SK-N-SH (cell line): ENCODE measurements at places on chromosomes 4 and X.

DNA sequence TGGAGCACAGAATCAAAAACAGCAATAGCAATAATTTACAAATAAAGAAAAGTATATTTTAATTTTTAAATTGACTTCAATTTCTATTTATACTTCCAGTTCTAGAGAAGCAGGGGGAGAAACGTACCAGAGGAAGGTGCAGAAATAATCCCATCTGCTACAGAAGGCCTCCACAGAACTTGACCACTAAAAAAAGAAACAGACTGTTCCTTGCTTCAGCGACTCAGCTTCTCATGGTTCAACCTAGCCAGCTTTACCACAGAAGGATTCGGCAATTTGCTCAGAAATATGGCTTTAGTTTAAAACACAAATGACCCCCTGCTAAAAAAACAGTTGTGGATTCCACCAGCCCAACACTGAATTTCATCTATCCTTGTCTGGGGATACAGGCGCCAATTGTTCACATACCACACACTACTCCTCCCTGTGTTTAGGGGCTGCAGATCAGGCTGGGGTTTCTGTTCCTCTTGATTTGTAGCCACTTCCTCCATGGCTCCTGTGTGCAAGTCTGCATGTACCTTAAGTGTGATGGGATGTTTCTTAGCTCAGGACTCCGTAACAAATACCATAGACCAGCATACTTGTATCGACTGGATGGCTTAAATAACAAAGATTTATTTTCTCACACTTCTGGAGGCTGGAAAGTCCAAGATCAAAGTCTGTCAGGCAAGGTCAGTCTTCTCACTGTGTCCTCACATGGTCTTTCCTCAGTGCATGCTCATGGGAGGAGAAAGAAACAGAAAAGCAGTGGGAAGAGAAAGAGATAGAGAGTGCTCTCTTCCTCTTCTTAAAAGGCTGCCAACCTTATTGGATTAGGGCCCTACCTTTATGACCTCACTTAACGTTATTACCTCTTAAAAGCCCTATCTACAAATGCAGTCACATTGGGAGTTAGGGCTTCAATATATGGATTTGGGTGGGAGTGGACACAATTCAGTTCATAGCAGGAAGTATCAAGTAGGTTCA, 79.1 kb downstream of the AMOT start:
- DNase-seq, result no peak

DNA sequence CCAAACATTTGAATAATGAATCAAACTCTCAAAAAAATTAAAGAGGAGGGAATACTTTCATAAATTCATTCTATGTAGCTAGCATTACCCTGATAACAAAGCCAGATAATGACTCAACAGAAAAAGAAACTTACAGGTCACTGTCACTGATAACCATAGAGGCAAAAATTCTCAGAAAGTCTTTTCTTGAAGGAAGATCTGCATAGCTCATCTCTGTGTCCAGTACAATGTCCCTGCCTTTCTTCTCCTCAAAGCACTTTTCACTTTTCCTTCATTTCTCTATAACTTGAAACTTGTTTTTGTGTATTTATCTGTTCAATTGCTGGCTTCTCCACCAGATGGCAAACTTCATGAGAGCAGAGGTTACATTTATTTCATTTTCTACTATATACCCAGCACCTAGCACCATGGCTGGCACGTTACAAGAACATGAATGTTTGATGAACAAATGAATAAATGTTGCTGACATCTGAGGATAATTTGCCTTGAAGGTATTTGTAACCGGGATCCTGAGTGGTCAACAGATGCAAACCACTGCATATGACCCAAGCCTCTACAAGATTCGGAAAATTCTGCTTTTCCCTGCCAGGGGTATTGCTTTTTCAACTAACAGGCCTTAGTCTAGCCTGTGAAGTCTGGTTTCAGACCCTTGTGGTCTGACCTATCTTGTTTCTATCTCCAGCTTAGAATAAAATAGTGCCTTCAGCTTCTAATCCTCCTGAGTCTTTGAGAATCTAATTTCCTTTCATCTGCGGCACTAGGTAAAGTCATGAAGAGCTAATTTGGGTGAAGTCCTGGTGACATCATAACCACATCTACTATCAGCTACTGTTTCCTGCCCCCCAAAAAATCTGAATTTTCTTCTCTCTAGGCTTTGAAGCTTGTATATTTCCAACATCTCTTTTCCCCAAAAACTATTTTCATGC, 52.5 kb upstream of the ANTXR2 start:
- no peak for DNase-seq

DNA sequence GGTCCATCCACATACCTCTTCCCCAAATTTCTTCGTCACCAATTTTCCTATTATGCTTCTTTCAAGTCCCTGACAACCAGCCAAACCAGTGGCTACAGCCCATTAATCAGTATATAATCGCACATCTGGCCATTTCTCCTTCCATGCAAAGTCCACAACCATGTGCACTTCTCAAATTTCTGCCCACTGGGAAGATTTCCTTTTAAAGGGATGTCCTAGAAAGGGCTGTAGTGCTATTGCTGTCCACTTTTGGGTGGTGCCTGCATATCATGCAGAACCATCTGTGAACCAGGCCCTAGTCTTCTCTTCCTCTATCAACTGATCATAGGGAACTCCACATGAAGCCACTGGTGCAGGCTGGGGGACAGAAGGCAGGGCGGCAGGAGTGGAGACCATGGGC, 55.2 kb upstream of the MID1IP1 start:
- no peak for DNase-seq

DNA sequence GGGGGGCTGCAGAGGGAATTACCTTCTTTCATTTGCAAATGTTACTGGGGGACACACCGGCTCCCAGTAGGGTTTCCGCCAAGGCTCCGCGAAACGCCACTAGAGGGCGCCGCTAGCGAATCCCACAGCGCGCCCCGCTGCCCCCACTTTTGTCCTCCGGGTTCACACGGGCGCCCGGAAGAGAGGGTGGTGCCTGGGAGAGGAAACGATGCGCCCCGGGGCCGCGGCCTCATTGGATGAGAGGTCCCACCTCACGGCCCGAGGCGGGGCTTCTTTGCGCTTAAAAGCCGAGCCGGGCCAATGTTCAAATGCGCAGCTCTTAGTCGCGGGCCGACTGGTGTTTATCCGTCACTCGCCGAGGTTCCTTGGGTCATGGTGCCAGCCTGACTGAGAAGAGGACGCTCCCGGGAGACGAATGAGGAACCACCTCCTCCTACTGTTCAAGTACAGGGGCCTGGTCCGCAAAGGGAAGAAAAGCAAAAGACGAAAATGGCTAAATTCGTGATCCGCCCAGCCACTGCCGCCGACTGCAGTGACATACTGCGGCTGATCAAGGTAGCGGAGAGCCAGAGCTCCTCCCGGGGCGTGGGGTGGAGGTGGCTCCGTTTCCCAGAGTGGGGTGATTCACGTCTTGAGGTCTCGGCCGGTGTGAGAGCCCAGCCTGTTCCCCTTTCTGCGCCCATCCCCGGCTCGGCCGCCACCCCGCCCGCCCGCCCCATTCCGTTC, at the start of gene SAT1:
Gene SAT1 (plus strand): TSS at position 311 of the 726 bp plus-strand sequence. CDS start 179 bp downstream, at position 490.
- DNase-seq, result peak; percentile 91

GRCh38 chr4:67820903-67821302, 62.9 kb downstream of the TMPRSS11D start:
- no peak for DNase-seq
